ENCODE measurements at places on chromosomes 5 and 9.

DNA sequence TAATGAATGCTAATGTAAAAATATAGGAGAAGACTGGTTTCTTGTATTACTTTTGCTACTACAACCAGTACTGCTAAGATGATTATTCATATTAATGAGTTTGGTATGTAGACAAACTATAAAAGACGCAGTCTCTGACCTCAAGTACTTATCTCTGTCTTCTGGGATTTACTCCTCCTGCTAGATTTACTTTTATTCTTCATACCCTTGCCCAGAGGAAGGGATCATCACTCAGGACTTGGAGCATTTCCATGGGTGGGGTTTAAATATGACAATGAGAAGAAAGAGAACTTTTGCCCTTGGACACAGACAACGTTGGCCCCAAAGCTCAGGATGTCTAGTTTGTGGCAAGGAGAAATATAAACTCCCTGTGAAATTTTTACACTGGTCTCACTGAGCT lies 126.1 kb downstream of the BNC2 start:
- no peak for DNase-seq

DNA sequence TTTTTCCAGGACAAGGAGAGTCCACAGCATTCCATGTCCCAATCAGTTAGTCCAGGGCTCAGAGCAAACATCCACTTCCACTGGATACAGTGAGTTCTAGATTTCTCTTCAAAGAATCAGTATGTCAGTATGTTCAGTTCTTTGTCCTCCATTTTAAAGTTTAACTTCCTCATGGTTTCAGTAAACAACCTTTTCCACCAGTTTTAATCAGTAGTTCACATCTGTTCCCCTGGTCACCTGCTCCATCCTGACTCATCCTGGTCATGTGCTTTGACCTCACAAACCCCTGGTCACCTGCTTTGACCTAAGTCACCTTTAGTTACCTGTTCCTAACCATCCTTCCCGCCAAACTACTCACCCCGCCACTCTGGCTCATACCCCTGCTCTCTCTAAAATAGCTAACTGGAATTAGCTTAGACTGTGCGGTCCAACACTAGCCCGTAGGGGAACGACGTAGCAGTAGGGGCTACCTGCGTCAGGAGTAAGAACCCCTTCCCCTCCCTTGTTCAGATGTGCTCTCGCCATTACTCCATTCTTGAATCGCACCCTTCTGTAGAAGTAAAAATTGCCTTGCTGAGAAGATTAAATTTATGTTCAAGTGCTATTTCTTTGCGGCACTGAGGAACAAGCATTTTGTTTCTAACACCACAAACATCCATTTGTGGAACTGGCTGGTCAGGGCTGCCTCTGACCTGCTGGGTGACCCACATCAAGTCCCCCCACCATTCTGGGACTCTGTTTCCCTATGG lies 5.5 kb downstream of the ENG start:
- no peak for DNase-seq

DNA sequence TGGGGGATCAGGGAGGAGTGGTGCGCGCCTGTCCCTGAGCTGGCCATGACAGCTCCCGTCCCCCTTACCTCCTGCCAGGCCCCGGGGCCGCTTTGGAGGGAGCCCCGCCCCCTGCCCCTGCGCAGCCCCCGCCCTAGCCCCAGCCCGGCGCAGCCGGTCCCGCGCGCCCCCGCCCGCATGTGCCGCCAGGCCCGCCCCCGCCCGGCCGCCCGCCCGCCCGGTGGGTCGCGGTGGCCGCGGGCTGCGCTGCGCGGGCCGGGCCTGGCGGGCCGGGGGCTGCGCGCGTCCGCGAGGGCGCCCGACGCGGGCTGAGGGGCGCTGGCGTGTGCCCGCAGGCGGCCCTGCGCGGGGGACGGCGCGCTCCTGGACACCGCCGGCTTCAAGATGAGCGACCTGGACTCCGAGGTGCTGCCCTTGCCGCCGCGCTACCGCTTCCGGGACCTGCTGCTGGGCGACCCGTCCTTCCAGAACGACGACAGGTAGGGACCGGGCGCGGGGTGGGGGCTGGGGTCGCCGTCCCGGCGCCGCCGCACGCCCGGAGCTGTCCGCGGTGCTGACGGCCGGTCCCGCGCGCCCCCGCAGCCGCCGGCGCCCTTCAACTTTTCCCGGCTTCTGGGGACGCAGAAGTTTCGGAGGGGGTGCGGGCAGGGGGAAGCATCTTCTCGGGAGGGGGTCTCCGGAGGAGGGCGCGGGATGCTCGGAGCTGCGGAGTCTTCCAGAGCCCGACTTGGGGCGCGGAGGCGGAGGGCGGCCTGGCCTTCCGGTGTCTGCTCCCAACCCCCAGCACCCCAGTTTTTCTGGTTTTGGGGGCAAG lies 12.5 kb downstream of the KCNT1 start:
- DNase-seq, result no peak

- DNase-seq, result no peak
Observed at GRCh38 chr5:90503596-90503995, 25.8 kb downstream of the LYSMD3 start.

- no peak for DNase-seq
Observed at GRCh38 chr9:15239816-15240215, 67.2 kb downstream of the TTC39B start.

DNA sequence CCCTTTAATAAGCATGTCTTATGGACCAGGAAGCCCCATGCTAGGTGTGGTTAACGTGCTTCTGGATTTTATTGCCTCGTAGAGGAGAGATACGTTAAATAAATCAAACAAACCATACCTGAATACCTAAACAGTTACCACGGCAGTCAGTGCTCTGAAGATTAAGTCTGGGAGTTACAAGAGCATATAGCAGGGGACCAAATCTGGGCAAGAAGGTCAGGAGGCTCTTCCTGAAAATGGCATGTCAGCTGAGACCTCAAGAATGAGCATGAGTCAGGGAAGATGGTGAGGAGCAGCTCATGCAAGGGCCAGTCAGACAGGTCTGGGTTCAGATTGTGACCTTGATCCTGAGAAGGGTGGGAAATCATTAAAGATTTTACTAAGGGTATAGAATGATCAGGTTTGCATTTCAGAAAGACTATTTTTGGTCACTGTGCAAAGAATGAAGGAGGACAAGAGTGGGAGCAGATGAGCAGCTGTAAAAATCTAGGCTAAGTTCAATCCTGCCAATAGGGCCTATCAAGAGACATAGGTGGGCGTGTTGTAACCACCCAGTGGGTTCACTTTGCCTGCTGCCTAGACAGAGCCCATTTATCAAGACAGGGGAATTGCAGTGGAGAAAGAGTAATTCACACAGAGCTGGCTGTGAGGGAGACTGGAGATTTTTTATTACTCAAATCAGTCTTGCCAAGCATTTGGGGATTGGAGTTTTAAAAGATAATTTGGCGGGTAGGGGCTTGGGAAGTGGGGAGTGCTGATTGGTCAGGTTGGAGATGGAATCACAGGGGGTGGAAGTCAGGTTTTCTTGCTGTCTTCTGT lies 4.8 kb upstream of the ZNF366 start:
- DNase-seq, result no peak

GRCh38 chr5:37792975-37793631 lies 46.7 kb downstream of the GDNF start:
- DNase-seq, result no peak

DNA sequence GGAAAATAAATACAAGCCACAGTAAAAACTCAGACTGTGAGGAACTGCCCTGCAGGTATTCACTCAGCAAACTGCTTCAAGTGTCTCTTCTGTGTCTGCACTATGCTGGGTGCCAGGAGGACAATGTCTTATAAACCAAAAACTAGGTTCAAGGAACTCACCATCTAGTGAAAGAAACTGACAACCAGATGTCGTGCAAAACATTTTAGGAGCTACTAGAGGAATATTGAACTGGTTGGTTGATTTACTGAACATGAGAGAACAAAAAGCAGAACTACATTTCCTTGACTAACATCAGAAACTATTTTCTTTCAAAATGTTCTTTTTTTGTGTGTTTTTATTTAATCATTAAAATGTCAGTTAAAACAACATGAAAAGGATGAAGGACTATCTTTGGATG lies 35.2 kb downstream of the ZNF366 start:
- no peak for DNase-seq

DNA sequence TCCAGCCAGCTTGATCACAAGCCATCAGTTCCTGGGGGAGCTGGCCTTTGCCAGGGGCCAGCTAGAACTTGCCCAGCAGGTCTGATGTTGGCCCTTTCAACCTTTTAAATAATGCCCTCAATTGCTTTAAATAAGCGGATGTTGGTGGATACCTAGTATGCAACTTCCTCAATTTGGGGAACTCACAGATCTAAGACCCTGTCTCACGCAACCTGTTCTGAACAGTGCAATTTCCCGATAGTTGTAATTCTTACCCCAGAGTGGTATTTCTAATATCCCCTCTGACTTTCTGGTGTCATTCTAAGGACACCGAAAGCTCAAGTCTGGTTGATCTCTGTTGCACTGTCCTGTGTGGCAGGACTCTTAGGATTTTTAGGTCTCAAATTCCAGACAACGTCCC lies 23.1 kb downstream of the GALNT12 start:
- DNase-seq, result no peak

DNA sequence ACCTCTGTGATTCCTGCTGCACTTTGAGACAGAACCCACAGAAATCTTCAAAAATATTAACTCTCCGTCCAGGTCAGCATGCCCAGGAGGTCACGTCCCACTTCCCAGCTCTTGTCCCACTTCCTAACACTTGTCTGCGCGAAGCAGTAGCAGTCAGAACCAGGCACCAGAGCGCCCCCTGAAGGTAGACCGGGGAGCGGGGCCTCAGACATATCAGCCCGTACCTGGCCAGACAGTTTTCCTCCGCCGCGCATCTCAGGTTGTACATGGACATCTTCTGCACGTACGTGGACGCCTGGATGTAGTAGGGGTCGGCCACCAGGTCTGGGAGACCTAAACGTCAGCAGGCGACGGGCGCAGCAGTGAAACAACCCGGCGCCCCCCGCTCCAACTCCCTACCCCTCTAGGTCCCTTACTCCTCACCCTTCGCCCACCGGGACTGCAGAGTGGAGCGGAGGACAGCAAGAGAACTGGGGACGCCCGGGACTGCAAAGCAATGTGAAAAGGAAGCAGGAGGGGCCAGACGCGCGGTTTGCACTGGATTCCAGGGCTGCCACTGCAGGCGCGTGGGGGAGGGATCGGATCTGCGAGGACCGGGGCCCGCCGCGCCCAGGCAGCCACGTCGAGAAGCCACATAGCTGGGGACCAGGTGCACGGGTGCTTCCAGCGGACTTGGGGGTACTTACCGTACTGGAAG lies 1.2 kb downstream of the LOX start:
- DNase-seq, result peak; percentile 64

DNA sequence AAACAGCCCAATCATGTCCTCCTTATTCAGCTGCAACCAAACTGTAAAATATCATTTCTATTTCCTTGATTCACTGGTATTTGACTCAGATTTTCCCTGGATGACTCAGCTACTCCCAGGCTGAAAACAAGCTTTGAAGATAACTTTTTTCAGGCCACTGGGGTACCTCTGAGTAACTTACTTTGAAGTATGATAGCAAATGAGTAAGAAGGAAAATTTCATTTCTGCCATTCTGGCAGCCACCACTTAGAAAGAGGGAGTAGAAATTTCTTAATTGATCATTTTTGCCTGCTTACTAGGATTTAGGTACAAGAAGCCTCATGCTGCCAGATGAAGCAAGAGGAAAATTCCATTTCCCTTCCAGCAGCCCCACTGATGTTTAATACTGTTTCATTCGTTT lies 247.4 kb downstream of the PRELID2 start:
- DNase-seq, result no peak

DNA sequence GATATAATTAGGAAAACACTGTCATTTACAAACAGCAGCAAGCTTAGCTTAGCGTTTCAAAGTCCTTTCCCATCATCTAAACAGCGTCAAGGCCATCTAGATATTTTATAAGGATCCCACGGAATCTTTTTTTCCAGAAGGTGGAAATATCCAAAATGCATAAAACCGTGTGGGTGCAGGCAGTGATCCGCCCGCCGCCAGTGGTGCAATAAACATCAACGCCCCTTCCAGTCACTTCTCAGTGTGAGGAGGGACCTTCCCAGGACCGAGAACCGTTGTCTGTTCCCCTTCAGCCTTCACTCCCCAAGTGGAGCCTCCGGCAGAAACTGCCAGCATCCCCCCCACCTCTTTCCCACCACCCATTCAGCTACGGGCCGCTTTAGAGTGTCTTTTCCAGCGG lies 22.9 kb downstream of the OLFM1 start:
- no peak for DNase-seq

GRCh38 chr5:35242702-35243258 lies 12.5 kb upstream of the PRLR start:
- DNase-seq, result no peak

GRCh38 chr5:132095077-132095410 lies 21.5 kb downstream of the CSF2 start:
- DNase-seq, result no peak

DNA sequence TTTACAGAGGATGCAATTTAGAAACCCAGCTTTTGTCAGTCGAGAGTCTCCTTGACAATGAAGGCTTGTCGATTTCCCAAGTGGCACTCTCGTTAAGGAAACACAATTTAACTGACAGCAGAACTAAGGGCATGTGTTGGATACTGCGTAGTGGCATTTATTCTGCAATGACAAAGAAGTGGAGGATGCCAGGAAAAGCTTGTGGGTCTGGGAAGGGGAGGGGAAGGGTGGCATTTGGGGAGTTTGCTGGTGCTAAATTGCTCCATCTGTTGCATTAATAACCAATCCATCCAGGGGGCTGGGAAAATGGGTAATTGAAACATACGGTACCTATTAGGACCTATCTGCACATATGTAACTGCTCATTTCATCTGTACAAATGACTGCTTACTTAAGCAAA lies 190.6 kb downstream of the NSG2 start:
- DNase-seq, result no peak

DNA sequence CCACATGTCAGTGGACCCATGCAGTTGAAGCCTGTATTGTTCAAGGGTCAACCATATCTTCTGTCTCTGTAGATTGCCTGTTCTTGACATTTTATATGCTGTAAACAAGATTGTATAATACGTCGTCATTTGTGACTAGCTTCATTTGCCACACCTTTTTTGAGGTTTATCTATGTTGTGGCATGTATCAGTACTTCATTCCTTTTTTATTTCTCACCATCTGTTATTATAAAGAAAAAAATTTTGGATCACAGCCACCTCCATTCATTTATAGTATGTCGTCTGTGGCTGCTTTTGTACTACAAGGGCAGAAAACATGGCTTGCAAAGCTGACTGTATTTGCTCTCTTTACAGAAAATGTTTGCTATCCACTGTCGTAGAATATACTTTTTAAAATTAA lies 72.4 kb downstream of the TEK start:
- no peak for DNase-seq

- DNase-seq, result no peak
Observed at GRCh38 chr5:14730881-14731280, 66.4 kb downstream of the OTULIN start.

- DNase-seq, result no peak
Observed at GRCh38 chr9:91117959-91118703, 243.6 kb downstream of the AUH start.

- DNase-seq, result peak; percentile 53
Observed at GRCh38 chr9:88173378-88173999, 35.2 kb upstream of the SPATA31C2 start.

GRCh38 chr5:170809551-170809950 lies 26.0 kb downstream of the GABRP start:
- DNase-seq, result no peak

DNA sequence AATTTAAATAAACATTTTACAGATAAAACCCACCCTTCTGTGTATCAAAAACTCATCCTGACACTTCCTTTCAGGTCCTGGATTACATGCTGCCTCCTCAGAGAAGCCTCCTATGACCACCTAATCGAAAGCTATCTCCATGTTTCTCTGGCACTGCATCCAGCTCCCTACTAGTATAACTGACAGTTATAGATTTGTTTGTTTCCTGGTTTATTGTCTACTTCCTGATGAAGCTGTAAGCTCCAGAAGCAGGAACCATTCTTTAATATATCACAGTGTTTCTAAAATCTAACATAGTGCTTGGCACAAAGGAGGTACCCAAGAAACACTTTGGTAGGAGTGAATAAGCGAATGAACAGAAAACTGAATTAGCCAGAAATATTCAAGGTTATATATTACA lies 270.4 kb downstream of the EFNA5 start:
- DNase-seq, result no peak

Data from GDM1 (cell line).